ENCODE measurements at places on chromosomes 11 and 22.

DNA sequence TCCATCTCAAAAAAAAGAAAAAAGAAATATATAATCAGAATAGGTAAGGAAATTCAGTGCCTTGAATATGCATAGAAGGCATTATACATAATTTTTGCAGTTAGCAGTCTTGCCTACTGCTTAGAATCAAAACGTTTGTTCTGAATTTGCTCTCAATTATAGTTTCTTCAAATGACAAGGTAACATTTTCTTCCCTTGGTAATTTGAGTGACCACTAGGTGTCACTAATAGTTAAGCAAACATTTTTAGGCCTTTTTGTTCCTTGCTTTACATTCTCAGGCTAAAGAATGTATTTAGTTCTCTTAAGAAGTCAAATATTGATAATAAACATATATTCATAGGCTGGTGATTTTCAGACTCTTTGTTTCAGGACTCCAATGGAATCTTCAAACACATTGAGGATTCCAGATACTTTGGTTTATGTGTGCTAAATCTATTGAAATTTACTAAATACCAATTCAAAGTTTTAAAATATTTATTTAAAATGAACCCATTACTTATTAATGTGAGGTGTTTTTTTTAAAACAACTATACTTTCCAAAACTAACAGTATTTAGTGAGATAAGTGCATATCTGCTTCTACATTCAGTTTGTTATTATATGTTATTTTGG is 55.0 kb upstream of the DEPDC7 start:
- DNase-seq = no peak

DNA sequence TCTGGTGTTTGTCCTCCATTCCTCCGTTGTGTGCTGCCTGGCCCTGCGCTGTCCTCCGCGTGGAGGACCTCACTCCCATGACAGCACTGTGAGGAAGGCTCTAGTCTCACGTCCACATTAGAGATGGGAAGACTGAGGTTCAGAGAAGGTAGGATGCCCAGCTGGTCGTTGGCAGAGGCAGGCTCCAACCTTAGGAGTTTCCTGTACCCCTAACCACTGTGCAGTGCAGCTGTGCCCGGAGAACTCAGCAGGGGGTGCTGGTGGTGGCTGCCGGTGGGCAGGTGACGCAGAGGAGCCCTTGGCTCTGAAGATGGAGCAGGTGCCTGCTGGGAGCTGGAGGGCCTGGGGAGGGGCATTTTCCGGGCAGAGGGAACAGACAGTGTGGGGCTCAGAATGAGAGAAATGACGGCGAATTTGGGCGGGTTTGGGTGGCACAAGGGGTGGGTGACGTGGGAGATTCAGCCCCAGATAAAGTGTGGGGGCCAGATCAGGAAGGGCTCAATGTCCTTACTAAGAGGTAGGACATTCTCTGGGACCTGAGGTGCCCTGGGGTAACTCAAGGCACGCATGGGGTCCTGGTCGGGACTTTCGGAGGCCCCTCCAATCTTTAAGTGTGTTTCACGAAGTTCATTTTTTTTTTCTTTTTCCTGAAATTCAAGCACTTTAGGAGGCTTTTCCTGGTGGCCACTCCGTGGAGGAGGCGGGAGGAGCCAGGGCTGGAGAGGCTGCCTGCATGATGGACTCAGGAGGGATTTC is 535.0 kb downstream of the TBC1D22A start:
- DNase-seq = no peak

DNA sequence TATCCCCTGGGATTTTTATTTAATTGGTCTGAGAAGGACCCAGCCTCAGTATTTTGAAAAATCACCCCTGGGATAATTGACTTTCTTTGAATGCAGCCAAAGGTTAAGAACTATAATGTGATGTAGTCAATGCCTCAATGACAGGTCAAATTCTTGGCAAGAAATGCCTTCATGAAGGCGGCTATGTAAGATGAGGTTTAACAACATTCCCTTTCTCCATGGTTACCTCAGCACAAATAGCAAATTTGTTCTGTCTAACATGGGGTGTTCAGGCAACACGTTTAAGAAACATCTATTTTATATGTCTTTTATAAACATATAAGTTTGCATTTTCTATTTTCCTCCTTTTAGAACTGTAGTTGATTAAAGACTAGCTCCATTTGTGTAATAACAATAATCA is 5.3 kb downstream of the SLN start:
- DNase-seq = no peak

DNA sequence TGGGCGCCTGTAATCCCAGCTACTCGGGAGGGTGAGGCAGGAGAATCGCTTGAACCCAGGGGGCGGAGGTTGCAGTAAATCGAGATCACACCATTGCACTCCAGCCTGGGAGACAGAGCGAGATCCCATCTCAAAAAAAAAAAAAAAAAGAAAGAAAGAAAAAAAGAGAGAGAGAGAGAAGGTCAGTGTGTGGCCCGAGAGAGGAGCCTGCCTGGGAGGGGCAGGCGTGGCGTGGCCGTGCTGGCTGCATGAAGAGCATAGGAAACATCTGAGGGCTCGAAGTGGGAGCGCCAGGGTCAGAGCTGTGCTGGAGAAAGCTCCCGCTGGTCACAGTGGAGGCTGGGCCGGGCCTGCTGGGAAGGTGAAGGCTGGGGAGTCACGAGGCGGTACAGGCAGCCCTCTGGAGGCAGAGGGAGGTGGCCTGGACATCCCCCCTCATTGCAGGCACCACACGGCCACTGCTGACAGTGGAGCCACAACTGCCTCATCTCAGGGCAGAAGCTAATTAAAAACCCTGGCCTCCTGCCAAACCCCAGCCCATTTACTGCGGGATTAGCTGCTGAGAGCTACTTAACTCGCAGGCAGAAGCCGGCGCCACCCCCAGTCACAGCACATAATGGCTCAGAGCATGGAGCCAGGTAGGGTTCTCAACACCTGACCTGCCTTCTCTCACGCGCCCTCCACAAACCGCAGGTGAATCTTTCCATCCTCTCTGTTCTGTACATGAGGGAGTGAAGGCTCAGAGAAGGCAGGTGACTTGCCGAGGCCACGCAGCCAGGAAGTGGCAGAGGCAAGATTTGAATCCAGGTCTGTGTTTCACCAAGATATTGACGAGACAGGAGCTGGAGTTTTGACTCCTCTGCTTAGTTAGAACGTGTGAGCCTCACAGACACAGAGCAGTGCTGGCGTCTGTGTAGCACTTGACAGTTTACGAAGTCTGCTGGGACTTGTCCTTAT is 32.6 kb downstream of the NFAM1 start:
- no peak for DNase-seq

DNA sequence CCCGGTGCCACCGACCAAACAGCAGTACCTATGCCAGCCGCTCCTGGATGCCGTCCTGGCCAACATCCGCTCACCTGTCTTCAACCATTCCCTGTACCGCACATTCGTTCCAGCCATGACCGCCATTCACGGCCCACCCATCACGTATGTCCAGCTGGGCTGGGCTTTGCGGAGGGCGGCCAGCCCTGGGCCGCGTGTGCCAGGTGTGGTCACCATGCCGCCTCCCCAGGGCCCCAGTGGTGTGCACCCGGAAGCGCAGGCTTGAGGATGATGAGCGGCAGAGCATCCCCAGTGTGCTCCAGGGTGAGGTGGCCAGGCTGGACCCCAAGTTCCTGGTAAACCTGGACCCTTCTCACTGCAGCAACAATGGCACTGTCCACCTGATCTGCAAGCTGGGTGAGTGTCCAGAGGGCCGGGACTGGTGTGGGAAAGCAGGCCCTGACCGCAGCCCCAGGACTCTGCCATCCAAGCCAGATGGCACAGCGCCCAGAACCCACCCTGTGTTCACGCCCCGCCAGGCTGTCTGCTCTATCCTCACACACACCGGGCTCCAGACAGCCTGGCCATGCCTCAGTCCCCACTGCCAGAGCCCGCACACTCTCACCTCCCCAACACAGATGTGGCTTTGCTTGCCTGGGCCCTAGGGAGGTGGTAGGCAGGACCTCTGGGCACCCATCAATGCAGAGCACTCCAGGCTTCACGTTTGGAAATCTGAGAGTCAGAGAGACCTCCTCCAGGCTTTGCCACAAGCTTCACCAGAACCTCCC is 77.6 kb downstream of the MED15 start:
- DNase-seq = no peak

DNA sequence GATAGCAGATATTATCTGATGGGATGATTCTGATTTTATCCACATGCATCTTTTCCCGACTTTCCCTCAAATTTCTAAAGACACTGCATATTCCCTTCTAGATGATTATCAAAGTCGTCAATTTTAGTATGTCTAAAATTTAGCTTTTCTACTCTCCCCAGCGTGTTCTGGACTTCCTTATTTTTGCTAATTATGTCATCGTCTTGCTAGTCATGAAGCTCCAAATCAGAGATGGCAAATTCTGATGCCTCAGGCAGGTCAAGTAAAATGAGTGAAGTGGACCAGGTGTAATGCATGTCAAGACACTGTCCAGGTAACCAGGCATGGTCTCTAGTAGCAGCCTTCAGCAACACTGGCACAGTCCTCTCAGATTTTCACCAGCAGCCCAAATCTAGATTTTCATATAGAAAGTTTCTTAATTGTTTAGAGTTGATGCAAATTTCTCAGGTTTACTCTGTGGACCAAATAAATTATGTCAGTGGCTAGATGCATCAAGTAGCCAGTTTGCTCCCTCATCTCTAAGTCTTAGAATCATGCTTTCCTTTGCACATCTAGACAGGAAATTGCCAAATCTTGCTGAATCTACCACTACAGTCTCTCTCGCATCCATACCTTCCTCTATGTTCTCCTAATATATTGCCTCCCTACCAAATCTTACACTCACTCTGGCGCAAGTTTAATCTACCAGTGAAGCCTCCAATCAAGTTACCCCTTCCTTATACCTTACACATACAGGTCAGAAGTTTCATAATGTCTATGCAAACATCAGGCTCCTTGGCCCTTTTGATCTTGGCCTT is 10.6 kb downstream of the HSD17B12 start:
- no peak for DNase-seq

GRCh38 chr11:62393061-62393611 is 25.7 kb upstream of the SCGB1A1 start:
- no peak for DNase-seq

DNA sequence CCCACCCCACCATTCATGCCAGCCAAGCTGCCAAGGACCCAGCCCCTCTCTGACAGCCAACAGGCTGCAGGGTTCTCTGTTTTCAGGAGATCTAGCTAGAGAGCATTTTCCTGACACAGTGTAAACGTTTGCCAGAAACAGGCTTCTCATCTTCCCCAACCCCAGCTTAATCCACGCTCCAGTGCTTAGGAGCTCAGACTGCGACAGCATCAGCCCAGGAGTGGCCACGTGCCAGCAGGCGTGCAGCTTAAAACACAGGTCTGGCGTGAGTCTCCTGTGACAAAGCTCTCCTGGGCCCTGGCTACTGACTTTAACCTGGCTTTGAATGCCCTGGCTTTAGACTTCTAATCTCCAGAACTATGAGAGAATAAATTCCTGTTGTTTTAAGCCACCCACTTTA is 66.6 kb downstream of the GALNT18 start:
- DNase-seq = no peak

- DNase-seq = no peak
These were observed 9.3 kb downstream of the CELSR1 start for GRCh38 chr22:46528121-46528610.

GRCh38 chr11:5767056-5767455 is 13.0 kb downstream of the OR52N4 start:
- DNase-seq = no peak

GRCh38 chr11:99584830-99585229 is 564.1 kb downstream of the CNTN5 start:
- DNase-seq = no peak

DNA sequence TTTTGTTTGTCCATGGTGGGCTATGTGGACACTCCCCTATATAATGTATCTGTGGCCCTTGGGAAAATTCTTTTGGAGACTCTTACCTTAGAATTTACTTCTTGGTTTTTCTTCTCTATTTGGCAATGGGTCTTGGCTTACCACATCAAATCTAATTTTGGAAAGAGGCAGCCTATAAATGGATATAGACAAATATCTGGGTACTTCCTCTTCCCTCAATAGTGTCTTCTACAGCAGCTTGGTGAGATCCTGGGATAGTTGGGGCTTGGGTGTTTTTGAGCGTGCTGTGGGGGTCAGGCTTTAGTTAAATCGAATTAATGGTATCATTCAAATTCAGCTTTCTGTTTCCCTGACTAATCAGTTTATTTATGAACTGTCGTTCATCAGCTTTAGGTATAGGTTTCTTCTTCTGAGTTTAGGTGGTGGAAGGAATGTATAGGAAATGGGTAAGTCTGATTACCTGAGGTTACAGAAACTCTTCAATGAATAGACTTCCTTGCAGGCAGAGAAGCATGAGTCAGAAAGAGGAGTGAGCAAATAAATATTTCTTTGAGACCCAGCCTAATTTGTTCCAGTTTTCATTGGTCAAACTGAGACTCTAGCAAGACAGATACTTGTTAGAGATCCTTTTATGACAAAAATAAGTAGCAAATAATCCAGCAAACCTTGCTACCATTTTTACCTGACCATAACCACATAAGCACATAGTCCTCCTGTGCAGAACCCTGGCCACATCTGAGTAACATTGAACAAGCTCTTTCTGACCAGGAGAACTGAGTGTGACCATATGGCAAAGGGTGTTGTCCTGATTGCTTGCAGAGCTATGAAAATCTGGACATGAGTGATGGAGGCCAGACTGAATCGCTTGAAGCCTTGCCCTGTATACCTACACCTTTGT is 68.6 kb upstream of the SORL1-AS1 start:
- no peak for DNase-seq

DNA sequence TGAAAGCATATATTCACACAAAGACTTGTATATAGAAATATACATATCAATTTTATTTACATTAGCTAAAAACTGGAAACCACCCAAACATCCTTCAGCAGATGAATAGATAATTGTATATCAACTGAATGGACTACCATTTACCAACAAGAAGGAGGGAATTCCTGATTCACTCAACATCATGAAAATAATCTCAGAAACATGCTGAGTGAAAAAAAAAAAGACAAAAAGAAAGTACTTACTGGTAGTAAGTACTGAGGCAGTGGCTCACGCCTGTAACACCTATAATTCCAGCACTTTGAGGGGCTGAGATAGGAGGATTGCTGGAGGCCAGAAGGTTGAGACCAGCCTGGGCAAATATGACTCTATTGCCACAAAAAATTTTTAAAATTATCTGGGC is 7.4 kb upstream of the IPO7 start:
- no peak for DNase-seq

DNA sequence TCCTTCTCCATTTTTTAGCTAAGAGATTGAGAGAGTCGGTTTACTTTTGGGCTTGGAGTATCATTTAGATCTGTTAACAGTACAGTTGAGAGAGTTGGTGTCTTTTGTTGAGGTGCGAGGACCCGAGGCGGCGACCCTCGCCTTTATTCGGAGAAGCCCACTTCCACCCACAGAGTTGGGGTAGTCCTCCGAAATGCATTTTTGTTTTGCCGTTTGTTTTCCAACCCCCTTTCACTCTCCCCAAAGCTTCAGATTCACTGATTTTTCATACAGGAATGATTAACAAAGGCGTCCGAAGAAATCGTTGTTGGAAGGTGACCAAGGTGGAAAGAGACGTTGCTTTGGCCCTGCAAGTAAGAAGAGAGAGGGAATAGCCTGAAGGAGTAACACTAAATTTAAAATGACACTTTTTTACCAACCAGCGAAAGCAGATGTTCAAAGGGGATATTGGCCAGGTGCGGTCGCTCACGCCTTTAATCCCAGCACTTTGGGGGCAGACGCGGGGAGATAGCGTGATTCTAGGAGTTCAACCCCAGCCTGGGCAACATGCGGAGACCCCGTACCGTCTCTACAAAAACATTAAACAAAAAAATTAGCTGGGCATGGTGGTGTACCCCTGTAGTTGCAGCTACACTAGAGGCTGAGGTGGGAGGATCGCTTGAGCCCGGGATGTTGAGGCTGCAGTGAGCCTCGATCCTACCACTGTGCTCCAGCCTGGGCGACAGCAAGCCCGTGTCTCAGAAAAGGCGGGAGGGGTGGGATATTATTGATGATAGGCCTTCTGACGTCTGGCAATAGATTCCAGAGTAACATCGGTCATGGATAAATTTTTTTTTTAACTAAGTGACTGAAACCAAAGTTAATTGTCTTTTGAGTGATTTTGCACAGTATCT is 899 bp upstream of the RAB30 start:
- DNase-seq = no peak
